Neural crest cell (in vitro differentiated cells): ENCODE measurements at places on chromosomes 16 and 17. TPM values are rescaled to one million over a fixed set of nuclear protein-coding genes. Genes with fewer than 3 reads are reported as not detected.

DNA sequence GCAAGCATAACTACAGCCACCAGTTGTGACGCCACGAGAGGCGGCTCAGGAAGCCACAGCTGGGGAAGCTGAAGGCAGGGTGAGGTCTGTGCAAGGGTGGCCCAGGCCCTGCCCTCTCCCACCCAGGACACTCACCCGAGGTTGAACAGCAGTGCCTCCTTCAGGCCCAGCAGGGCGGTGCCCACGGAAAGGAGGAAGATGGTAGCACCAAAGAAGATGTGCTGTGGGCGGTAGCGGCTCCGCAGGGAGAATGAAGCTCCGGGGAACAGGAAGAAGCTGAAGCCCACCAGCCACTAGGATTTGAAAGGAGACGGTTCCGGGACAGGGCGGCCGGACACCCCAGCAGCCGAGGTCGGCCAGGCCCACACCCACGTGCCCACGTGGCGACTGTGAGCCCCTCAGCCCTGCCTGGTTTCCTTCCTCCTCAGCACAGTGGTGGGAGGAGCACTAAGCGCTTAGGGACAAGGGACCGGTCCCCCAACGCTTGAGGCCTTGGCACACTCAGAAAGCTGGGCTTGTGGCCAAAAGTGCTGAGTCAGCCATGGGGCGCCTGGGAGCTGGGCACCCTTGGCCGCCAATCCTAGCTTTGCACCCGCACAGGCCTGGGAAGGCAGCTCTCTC lies 11.0 kb downstream of the CYB561 start:
- DNase-seq: no peak

- DNase-seq: no peak
Measured at GRCh38 chr16:19522397-19522732, 467 bp upstream of the GDE1 start.

- no peak for DNase-seq
Measured at GRCh38 chr17:66514227-66514806, 211.9 kb downstream of the PRKCA start.

The SPNS2 gene
- total RNA-seq: 3.8 and 4.3 TPM in 2 replicates

The ARMC7 gene
- 15.6 and 15.8 TPM in 2 replicates for total RNA-seq

The HS3ST6 gene
- not detected in 2 replicates for total RNA-seq
